ENCODE measurements at places on chromosomes 7 and 10.

DNA sequence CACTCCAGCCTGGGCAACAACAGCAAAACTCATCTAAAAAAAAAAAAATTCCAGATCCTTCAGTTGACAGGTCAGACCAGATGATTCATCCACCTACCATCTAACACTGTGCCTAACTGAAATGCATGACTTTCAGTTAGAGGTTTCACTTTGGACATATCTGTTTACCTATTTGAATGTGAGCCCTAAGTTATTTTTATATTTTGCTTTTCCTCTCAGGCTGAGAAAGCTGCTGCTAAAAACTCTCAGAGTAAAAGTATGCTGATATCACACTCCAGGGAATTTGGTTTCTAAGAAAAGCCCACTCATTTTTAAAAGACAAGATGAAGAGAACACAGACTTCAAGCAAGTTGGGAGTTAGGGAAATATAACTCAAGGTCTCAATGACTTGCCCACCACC, 126.0 kb downstream of the SGMS1 start:
- no peak for DNase-seq

- DNase-seq, result no peak
These were observed 255.2 kb downstream of the ABCA13 start for GRCh38 chr7:48426331-48426965.

GRCh38 chr7:50682079-50682478, 100.6 kb downstream of the GRB10 start:
- no peak for DNase-seq

DNA sequence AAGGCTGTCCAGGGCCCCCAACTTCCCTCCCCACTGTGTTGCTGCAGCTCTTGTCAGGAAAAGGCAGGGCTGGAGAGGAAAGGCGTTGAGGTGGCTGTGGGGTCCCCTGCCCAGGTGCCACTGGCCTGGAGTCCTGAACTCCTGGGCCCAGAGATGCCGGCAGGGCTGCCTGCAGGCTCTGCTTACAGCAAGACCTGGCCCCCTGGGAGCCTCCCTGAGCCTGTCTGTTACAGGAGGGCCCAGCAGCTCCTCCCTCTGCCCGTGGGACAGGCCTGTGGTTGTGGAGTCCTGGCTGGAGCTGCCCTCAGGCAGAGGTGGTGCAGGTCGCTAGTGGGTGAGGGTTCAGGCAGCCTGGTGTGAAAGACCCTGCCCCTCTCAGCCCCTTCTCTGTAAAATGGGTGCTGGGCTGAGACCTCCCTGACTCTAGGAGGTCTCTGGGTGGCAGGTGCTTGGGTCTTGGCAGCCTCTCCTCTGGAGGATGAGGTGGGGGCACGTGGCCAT, 9.9 kb downstream of the ANTXRL start:
- no peak for DNase-seq

DNA sequence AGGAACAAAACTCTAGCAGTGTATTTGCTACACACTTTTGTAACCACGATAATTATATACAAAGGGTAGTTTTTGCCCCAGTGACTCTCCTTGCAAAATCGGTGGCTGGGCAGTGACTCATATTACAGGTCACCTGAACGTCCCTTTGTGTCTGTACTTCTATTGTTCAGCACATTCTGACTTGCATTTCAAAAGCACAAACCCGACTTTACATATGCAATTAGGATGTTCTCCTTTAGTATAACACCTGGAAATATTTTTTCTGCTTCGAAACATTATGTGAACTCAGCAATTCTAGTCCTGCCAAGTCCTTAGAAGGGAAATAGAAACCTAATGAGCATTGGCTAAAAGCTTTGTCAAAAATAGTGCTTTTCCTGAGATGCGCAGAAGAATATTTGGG, 6.0 kb downstream of the PRR15 start:
- no peak for DNase-seq
